ENCODE measurements at places on chromosomes 6 and 20.

DNA sequence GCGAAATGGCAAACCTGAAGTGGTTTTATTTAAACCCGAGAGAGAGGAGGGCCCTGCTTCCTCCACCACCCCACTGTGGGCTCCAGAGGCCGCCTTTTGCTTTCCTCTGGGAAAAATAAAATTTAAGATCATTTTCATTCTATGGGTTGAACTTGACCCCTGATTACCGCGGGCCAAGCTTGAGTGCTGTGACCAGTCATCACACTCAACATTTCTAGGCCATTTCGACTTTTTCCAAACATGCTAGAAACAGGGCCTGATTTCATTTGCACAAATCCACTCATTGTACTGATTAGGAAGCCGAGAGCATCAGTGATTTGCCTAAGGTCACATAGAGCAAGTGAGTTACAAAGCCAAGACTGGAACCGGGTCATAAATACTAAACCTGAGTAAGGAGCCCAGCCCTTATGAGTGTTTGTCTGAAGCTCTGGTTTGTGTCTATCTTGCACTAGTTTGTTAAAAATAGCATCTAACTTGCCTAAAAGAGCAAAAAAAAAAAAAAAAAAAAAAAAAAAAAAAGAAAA is 179.7 kb downstream of the DLL1 start:
- DNase-seq: no peak

DNA sequence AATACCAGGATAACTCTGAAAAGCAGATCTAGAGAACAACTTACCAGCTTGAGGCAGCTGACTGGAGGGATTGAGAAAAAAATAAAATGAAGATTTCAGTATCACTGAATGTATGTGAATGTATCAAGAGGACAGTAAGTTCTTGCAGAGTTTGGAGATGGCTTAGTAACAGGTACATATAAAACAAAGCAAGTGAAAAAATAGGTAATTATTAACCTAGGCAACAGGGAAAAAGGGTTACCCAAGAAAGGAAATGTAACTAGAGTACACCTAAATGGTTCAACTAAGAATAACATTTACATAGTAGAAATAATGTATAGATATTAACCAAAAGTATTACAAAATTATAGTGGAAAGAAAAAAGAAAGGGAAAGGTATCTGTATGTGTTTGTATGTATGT is 67.3 kb downstream of the NRSN1 start:
- no peak for DNase-seq

DNA sequence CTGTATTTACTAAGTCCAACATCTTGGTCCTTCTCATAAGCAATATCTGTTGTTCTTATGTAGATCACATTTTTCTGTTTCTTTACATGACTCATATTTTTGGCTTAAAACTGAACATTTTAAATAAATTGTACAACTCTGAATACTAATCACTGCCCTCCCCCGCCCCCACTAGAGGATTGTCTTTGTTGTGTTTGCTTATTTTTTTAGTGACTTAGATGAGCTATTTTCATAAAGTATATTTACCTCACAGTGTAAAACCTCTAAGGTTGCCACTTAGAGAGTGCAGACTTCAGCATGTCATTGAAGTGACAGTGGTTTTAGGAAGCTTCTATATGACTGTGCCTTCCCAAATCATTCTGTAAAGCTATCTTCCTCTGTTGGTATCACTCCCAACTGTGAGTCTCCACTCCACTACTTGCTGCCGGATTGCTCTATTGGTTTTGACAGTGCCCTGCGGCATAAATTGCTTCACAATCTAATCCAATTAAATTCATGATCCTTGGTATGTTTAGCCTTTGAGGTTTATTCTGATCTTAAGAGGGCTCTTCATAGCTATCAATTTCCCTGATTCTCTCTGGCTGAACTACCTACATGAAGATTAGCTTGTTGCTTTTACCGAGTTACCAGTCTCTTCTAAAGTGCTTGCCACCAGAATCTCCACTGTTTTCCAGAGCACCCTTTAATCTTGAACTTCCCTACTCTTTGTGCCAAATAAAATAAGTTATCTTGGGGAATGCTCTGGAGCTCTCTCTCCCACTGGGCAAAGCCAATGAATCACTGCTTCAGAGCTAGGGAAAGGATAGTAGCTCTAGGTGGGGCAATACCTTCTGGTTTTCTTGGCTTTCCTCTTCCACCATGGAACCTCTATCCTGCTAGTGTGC is 33.0 kb downstream of the SPTLC3 start:
- no peak for DNase-seq

DNA sequence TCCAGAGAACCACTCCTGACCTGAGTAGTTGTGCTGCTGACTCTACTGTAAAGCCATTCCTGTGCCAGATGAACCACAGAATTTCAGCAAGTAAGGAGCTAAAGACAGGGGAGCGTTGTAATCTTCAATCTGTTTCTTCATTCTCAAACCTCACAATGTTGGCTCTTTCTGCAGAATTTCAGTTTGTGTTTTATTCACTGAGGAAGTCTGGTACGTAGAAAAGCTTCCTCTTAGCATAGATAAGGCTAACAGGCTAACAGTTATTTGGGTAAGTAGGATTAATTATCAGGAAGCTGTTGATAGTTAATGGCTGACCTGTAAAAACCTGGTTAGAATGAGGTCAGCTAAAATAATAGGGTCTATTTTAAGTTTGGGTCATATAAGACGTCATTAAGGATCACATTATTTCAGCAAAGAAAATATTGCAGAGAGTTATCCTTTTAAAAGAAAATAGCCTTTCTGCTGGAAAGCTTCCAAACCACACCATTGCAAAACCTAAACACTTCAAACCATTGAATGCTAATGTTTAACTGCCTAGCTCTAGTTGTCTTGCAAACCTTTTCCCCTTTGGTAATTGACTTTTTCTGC is 14.1 kb upstream of the TENT5A start:
- DNase-seq: no peak

DNA sequence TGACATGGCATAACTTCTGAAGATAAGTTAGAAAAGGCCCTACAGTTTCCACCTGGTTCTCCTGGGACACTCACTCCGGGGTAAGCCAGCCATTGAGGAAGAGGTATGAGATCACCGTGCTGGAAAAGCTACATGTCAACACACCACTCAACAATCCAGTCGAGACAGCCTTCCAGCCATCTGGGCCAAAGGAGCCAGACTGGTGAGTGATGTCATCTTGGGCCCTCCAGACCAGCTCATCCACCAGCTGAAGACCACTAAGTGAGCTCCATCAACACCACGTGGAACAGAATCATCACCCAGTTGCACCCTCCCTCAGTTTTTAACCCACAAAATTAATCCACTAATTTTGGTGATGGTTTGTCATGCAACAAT is 32.3 kb upstream of the RSPO4 start:
- DNase-seq: no peak

GRCh38 chr6:148700741-148701311 is 46.0 kb upstream of the UST start:
- DNase-seq: no peak

GRCh38 chr6:109239160-109239559 is 143.1 kb downstream of the CD164 start:
- no peak for DNase-seq

DNA sequence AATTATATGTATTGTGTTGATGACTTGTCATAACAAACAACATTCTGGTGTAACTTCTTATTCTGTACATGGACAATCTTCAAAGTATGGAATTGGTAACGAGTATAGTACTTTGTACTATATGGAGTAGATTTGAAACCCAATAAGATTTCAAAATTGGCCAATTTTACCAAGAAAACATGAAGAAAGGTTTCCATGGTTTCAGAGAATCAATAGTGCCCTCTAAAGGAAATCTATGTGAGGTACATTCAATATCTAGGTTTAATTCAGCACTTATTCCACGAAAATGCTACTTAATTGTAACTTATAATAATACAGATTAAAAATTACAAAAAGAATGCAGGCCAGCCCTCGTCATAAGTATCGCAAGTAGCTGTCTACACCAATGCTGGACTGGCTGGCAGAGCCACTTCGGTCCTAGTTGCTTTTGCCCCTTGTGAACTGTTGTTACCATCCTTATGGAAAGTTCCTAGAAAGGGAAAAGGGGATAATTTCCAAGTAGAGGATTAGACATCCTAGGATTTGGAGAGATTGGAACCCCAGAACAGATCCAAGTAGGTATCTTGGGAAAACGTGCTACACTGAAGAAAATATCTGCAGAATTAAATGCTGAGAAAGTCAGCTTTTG is 70.9 kb downstream of the LCA5 start:
- no peak for DNase-seq

GRCh38 chr6:118963003-118963402 is 28.0 kb upstream of the MCM9 start:
- DNase-seq: no peak

- DNase-seq: no peak
Measured at GRCh38 chr6:25052181-25052580, 116.4 kb upstream of the RIPOR2 start.

GRCh38 chr6:17610835-17611234 is 10.7 kb downstream of the FAM8A1 start:
- DNase-seq: no peak

DNA sequence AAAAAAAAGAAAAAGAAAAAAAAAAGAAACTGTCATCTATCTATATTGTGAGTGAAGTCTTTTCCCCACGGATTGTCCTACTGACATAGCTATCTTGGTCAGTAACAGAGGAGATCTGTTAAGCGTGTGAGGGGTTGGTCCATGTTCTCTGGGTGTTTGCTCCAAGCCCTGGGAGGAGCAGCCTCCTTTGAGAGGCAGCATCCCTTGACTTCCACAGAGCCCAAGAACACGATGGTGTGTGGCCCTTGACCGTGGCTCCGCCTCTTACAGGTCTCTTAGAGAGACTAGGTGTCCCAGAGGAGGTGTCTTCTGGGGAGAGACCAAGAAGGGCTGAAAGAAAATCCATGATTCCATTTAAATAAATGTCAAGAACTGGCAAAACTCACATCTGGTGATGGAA is 60.1 kb upstream of the GTSF1L start:
- no peak for DNase-seq

GRCh38 chr6:159904497-159904911 is 13.7 kb downstream of the MAS1 start:
- DNase-seq: no peak

- no peak for DNase-seq
Measured at GRCh38 chr6:160750276-160750689, 48.2 kb downstream of the PLG start.

Measured in activated T-helper 1 cell treated with anti-CD3 and anti-CD28 coated beads, Interleukin-2, amount 50 U/mL, for 16 hours (primary cell).